ENCODE measurements at places on chromosomes 11 and 22.

DNA sequence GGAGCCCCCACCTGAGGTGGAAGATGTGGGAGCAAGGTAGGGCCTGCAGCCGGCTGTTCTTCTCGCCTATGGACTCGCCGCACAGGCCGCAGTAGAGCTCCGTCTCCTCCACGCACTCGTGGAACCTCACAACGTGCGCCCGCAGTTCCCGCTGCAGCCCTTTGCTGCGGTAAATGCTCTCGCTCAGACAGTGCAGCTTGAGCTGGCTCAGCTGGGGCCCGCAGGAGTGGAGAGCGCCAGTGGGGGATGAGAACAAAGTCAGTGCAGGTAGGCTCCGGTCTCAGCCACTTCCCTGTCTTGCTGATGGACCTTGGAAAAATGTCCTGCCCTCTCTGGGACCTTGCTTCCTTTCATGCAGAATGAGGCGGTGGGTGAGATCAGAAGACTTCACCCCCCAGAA is 10.2 kb downstream of the RAPSN start:
- no peak for DNase-seq

DNA sequence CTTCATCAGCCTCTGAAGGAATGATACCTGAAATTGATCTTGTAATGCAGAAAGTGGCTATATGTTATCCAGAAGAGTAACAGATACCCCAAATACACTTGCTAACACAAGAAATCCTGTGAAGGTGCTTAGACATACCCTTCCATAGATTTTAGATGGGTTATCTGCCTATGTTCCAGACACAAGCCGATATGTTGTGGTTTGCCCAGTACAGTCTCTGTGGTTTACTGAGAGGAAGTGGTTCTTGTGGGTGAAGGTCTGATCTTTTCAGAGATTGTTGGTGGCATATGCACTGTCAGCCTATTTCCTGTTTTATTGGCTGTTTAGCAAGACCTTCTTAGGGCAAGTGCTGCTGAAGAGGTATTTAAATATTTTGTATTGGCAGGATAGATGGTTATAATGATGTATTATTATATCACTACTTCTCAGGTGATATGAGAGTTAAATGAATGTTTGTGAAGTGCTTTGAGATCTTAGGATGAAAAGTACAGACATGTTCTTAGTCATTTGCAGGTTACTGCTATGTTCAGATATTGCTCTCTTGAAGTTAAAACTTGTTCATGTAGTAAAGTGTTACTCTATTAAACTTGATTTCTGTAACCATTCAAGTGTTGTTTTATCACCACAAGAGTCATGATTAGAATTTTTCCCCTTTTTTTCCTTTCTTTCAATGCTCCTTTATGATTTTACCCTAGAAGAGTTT is 8.2 kb downstream of the ARHGEF12 start:
- peak; percentile 81 for DNase-seq

DNA sequence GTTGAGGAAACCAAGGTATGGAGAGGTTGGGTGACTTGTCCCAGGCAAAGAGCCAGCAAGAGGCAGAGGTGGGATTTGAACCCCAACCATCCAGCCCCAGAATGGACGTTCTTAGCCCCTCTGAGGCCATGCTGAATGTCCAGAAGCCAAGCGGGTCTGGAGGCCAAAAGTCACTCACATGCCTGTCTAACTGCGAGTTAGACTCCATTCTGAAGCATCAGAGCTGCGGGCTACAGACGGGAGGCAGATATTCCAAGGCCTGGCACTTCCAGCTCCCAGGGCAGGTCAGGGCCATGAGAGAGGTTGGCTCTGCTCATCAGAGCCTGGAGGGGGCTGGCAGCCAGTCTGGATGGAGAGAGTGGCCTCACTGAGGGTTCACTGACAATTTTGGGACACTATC is 616.5 kb downstream of the BRD1 start:
- DNase-seq: no peak

DNA sequence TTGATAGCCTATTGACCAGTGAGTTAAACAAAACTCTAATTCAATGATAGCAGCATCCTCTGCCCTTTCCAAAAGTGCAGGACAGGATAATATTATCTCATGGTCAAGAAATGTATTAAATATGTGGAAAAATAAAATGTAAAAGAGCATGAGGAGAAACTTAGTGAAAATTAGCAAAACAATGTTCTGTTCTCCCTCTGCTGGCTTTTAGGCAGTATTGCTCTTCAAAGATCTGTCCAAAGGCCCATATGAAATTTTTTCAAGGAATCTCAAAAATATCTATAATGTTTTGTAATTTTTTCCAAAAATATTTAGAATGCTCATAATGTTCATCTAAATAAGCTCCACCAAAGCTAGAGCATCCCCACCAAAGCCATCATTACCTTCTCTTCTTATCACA is 8.3 kb upstream of the ARL14EP start:
- no peak for DNase-seq

GRCh38 chr11:41714101-41714500 is 254.6 kb upstream of the LRRC4C start:
- no peak for DNase-seq

- DNase-seq: no peak
These were observed 14.8 kb downstream of the GAB2 start for GRCh38 chr11:78402847-78403246.

DNA sequence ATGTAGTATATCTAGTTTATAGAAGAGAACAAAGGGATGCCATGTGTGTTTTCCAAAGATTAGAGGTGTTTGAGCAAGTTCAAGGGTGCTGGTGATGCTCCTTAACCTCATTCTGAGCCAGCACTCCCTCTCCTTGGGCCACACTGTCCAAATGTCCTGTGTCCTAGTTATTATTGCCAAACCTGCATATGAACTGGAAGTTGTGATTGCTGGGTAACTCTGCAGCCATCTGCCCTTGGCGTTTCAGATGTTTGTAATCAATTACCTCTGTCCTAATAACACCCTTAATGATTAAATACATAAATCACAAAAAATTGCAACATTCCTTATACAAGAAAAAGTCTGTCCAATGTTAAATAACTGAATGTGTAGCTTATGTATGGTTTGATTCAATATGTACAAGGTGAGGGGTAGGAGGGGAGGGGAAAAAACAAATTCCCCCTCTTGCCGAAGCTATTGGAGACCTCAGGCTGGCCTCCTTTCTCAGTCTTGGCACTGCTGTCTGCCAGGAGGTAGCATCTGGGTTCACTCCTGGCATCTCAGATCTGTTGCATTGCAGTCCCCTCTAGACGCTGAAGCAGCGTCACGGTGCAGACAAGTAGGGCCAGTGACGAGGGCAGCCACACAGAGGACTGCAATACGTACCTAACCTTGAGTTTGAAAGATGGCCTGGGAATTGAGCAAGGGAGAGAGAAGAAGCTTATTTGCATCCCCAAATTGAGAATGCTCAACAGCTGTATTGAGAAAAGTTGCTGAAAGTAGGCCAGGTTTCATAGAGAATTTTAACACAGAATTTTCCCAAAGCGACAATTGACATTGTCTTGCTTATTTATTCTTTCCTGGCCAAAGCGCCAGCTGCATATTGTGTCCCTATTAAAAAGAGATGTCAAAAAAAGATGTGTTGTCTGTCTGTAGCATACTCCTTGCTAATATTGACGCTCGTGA is 89.6 kb upstream of the ARHGAP32 start:
- DNase-seq: no peak

Measured in amniotic epithelial cell (primary cell).